ENCODE measurements at places on chromosomes 3 and 15.
A peak's percentile ranks its signal among the peaks of the same experiment; 100 is the strongest.

- no peak for DNase-seq
These were observed 22.9 kb downstream of the ATP8B4 start for GRCh38 chr15:50095938-50096821.

- DNase-seq: no peak
These were observed 75.4 kb upstream of the ROBO1 start for GRCh38 chr3:79843180-79843579.

- DNase-seq: peak; percentile 59
These were observed 365.6 kb downstream of the MAGI1 start for GRCh38 chr3:65672871-65673815.

- no peak for DNase-seq
These were observed 40.2 kb downstream of the SLMAP start for GRCh38 chr3:57796261-57796660.

DNA sequence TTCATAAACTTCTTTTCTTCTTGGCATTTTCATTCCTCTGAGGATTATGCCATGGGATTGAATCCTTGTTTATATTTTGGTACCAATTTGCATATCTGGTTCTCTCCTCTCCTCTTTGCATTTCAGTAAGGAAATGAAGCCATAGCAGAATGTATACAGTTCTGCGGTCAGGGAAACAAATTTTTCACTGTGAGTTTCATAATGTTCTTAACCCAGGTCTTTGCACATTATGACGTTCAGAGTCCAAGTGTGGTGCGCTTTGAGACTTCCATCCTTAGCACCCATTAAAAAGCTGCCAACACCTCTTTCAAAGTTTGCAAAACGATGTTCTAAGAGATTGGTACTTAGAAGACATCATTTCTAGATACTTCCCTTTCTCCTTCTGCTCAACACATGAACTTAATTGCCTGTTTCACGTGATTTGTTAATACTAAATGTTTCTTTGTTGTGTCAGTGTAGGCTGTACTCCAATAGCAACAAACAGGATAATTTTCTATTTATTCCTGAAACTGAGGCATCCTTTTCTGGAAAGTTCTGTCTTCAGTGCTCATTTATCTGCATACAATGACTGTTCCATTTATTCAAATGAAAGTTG, 953.1 kb upstream of the NR2F2 start:
- no peak for DNase-seq

- DNase-seq: no peak
These were observed 31.5 kb upstream of the FAM81A start for GRCh38 chr15:59406446-59406845.

GRCh38 chr15:95825671-95826411, 504.7 kb upstream of the NR2F2 start:
- DNase-seq: no peak

DNA sequence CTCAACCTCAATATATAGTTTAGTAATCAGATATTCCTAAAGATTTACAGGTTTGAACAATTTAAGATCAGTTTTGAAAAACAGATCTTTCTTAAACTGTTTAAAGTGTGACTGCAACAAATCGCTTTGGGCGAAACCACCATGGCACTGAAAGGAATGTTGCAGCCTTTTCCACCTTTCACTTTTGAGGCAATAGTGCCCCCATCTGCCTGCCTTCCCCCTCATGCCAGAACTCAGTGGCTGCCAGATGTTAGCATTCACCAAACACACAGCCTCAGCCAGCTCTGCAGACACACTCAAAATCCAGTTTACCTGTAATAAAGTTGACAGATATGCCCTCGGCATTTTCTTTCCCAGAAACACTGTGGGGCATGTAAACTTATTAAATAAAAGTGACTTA, 3.3 kb downstream of the LYSMD4 start:
- peak; percentile 6 for DNase-seq

DNA sequence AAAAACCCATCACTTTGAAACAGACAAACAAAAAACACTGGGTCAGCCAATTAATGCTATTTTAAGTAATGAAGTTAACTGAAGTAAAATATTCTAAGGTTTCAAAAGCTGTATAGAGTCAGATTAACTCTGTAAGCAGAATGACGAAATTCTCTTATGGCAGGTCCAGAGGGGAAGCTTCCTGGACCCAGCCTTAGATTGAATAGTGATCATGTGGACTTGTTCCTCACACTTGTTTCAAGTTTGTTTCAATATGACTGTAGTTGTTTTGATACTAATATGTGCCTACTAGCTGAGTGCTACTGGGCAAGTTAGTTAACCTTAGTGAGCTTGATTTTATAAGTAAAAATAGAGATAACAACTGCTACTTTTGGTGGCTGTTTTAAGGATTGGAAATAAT, 32.6 kb downstream of the PLS1 start:
- no peak for DNase-seq

DNA sequence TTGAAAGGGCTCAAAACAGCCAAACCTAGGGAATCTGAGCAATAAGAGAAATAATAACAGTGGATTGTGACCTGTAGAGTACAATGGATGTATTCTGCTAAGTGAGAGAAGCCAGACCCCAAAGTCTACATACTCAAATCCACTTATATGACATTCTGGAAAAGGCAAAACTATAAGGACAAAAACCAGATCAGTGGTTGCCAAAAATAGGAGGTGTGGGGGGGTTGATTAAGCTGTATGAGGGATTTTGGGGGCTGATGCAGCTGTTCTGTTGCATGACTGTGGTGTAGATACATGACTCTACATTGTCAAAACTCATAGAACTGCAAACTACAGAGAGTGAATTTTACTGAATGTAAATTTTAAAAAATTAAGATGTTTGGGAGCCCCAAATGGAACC, 20.1 kb upstream of the CGNL1 start:
- no peak for DNase-seq

DNA sequence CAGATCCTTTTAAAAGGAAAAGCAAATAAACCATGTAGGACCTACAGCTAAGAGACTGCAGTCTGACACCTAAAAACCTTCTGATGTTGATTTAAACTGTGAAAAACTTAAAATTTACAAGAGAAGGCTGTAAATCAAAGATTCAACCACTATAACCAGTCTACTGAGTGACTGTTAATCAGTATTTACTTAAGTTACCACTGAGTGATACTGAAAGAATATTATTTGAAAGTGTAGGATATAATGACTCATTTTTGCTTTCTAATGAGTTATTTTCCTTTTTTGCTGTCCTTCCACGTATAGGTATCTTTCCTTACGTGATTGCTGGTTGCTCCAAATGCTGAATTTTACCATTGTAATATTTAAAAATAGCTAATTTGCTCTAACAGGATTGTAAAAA, 44.6 kb downstream of the RFX7 start:
- no peak for DNase-seq

GRCh38 chr3:70870576-70870975, 558.1 kb upstream of the MDFIC2 start:
- no peak for DNase-seq

- no peak for DNase-seq
These were observed 19.9 kb upstream of the TNFAIP8L3 start for GRCh38 chr15:51114437-51115119.

- no peak for DNase-seq
These were observed 95.4 kb downstream of the SRGAP3 start for GRCh38 chr3:9153904-9154619.

- DNase-seq: no peak
These were observed 105.1 kb downstream of the CPN2 start for GRCh38 chr3:194245975-194246561.

DNA sequence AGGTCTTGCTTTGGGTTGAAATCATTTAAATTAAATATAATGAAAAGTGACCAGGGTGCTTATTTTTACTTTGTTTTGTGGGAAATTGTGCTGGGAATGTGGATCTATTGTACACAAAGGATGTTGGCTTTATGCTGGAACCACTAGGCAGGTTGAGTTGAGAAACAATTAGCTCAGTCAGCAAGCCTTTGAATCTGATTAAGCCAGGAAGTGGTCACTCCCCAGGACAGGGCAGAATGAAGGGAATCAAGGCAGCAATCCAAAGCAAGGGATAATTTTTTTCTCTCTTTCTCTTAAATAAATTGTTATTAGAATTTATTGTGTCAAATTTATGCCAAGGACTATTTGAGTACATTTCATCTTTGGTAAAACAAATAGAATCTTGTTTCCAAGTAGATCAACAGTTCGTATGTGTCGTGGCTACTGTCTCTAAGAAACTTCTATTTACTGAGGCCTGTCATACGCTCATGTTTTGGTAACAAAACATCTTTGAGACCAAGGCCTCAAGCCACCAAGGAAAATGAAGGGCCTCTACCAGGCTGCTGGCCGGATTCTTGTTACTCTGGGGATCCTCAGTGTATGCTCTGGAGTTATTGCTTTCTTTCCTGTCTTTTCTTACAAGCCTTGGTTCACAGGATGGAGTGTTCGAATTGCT, at the start of gene TMEM212:
Gene TMEM212, plus strand, starts transcription at position 486 of the 655 bp plus-strand sequence. Its CDS starts 35 bp downstream, at position 521.
- peak; percentile 24 for DNase-seq

GRCh38 chr3:12829886-12830784, 11.2 kb downstream of the RPL32 start:
- no peak for DNase-seq

GRCh38 chr15:75095594-75095993, 72.2 kb downstream of the PPCDC start:
- no peak for DNase-seq

- DNase-seq: no peak
These were observed 94.4 kb downstream of the CHRNA7 start for GRCh38 chr15:32124726-32125125.

- no peak for DNase-seq
These were observed 6.5 kb upstream of the DYNC1LI1 start for GRCh38 chr3:32577174-32577573.

- no peak for DNase-seq
These were observed 307.4 kb downstream of the NTRK3 start for GRCh38 chr15:87949151-87949574.

Data from NCI-H1417 (cell line).